Central memory CD4-positive, alpha-beta T cell (primary cell): ENCODE measurements at places on chromosomes 7 and 10.

DNA sequence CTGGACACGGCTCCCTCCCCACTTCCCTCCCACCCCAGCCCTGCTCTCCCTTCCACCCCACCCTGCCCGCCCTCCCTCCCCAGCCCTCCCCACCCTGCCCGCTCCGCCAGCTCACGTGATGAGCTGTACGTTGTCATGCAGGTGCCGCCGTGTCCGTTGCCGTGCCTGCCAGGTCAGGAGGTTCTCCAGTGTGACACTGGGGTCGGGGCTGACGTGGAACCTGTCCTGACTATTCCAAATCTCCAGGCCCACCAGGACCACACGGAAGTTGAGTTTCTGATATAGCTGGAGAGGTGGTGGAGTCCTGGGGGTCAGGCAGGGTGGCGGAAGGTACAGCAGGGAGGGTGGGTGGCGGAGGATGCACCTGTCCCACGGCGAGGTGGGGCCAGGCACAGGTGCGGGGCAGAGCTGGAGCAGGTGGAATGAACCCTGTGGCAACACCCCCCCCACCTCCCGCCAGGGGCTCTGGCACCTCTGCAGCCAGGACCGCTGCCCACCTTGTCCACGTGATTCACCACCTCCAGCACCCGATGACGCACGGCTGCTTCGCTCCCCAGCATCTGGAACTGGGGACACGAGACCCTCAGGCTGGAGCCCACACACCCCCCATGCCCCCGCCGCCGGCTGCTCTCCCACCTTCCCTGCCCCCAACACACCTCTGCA, 4.2 kb downstream of the ADAM8 start:
- DNase-seq = no peak

- no peak for DNase-seq
Observed at GRCh38 chr7:2109936-2110609, 122.7 kb downstream of the MAD1L1 start.

GRCh38 chr10:131660427-131660826, 240.4 kb upstream of the PPP2R2D start:
- no peak for DNase-seq

GRCh38 chr7:274266-274665, 15.7 kb upstream of the FOXL3 start:
- no peak for DNase-seq

DNA sequence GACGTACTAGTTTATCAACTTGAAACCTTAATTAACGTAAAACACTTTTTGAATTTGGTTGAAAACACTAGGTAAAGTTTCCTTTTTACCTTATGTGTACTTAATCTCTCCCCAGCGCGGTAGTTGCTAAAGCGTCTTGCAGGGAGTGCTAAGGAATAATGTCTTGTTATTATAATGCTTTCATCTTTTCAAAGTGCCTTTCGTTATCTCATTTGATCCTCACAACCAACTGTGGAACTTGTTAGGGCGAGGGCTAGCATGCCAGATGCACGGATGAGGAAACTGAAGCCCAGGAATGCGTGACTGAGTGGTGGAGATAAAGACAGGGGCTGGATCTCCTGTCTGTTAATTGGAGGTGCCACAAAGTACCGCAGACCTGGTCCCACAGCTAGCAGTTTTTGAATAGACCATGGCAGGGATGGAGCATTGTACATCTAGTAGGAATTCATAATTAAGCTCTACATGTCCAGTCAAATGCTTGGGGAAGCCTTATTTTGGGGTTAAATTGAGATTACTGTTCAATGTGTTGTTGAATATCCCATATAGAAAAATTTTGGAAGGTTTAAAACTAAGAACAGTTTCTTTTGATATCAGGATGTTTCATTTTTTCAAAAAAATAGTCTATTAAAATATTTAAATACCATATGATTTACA, 234.3 kb downstream of the SH2D4B start:
- no peak for DNase-seq

GRCh38 chr10:97571622-97572021, 957 bp upstream of the ANKRD2 start:
- DNase-seq = no peak

- DNase-seq = no peak
Observed at GRCh38 chr10:83108565-83109333, 1030.6 kb upstream of the GHITM start.

- DNase-seq = peak; percentile 2
Observed at GRCh38 chr7:27031289-27032172, 64.3 kb downstream of the HOXA1 start.

- no peak for DNase-seq
Observed at GRCh38 chr10:91545384-91545783, 87.5 kb downstream of the PPP1R3C start.

DNA sequence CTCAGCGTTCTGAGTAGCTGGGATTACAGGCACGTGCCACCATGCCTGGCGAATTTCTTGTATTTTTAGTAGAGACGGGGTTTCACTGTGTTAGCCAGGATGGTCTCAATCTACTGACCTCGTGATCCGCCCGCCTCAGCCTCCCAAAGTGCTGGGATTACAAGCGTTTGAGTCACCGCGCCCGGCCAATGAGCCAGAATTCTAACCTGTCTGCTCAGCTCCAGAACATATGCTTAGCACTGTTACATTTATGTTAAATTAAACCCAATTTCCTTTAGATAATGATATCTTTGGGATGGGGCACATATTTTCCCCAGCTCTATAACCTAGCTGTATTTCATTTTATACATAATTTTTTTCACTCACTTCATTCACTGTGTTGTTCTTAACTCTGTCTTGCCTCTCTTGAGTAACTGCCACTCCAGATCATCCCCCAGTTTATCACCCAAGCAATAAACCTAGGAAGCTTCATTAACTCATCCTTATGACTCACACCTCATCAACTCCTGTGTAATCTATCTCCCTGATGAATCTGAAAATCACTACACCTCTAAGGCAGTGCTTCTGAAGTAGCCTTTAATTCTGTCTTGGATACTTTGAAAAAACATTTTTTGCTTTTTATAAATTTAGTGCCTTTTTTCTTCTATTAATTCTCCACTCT, 559.7 kb upstream of the ZWINT start:
- no peak for DNase-seq

DNA sequence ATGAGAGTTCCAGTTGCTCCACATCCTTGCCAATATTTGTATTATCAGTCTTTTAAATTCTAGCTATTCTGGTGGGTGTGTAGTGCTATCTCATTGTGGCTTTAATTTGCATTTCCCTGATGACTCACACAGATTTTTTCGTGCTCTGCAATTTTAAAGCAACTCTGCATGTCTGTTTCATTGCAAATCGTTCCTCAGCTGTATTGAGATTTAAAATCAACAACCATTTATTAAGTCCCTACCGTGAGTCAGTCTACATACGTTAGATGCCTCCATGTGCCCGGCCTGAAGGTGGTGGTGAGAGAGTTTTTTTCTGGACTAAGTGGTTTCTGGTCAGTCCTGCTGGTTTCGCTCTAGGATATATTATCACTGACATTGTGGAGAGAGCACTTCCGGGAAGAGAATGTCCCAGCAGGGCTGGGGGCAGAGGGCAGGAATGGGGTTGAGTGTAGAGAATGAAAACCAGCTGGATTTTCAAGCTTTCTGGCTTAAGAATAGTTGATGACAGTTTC, 8.4 kb upstream of the HYCC1 start:
- no peak for DNase-seq

DNA sequence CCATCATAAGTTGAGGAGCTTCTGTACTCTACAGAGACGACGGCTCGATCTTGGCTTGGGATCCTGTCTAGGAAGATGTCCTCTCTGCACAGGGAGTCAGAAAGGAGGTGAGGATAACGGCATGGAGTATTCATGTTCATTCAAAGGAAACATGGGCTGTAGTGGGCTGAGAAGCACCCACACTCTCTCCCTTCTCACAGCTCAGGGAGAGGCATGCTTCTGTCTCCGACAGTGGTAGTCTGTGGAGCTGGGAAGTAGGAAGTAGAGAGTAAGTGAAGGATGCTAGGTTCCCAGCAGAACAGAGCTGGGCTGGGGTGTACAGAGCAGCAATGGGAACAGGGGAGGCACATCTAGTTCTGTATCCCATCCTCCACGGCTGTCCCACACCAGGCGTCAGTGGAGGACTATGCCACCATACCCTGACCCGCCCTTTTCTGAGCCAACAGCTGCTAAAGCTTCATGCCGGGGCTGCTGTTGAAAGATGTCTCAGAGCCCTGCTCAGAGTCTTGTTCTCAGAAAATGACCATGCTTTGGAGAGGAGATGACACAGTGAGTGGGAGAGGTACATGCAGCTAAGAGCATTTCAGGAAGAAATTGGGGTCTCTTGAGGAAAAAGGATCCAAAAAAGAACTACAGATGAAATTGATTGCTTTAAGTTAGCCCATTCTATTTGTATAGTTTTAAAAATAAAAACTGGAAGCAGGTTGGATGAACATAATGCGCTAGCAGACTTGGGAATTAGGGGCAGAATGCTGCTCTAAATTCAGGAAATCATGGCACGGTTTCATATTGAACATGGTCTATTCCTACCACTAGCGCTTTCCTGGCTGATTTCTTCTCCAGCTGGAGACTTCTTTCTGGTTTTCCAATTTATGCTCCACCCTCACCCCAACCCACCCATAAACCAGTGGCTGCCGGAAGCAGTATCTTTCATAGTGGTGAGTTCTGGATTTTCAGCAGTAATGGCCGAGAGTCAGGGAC, 138.6 kb downstream of the CHN2 start:
- no peak for DNase-seq

DNA sequence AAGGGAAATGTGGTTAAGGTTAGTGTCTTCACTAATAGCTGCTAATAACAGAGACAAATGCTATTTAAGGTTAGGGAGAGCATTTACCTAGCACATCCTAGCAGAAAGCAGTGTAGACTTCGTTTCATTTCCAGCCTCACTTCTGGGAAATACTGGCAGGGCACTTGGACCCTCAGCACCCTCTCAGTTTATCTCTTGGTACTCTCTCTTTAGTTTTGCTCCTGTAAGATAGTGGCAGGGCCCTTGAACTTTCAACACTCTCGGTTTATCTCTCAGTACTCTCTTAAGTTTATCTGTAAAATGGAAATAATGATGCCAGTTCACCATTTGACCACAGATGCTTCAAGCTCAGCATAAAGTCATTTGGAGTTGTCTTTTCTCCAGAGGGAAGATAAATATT, 118.4 kb downstream of the MBL2 start:
- no peak for DNase-seq

DNA sequence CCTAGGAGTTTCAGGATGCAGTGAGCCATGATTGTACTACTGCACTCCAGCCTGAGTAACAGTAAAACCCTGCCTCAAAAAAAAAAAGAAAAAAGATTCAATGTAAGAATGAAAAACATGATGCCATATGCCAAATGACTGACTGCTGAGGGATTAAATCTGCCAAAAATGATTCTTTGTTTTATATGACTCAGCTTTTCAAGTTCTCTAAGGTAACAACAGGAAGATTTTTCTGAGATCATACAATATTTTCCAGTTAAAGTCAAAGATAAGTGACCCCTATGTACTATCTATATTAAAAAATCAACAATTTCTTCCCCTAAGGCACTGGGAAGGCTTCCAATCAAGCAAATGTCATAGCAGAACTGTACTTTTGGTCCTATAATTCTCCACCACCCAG, 271.2 kb upstream of the IMMP2L start:
- no peak for DNase-seq

GRCh38 chr7:29622335-29623265, 59.0 kb downstream of the PRR15 start:
- DNase-seq = no peak

DNA sequence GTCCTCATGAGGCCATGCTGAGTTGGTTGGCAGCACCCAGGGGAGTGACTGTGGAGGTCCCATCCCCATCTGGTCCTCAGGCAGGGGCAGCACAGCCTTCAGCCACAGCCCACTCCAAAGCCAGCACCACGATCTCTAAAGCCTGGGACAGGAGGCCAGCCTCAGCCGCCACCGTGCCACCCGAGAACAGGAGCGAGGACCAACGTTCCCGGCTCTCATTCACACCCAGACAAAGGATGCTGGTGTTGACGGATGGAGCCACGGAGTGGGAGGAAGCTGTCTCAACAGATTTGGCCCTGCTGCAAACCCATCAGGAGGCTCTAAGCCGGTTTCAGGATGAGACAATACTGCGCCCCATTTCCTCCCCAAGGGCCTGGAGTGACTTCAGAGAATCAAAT, 42.7 kb upstream of the PPP2R2D start:
- no peak for DNase-seq

DNA sequence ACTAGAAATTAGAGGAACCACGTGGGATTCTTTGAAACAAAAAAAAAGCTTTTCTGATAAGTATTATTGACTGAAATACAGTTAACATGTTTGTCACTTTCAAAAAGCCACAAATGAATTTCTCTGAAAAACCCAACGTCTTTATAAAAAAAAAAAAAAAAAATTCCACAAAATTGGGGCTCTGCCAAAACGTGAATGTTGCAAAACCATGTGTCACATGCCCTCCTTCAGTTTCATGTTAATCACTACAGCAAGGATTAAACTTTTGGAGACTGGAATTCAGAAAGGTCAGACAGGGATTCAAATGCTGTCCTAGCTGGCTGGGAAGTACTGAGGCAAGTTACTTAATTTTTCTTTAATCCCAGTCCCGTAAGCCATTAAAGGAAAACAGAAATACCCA, 278.0 kb upstream of the KLF14 start:
- peak; percentile 68 for DNase-seq

- no peak for DNase-seq
Observed at GRCh38 chr7:67983486-67983885, 986.9 kb downstream of the TYW1 start.

DNA sequence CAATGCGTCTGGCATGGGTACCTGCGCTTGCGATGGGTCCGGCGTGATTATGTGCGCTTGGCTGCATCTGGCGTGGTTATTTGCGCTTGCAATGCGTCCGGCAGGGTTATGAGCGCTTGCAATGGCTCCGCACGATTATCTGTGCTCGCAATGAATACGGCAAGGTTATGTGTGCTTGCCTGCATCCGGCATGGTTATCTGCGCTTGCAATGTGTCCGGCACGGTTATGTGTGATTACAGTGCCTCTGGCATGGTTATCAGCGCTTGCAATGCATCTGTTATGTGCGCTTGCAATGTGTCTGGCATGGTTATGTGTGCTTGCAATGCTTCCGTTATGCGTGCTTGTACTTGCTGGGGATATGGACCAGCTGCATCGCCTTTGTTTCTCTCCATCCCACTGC, 37.7 kb downstream of the RBAK start:
- DNase-seq = no peak

DNA sequence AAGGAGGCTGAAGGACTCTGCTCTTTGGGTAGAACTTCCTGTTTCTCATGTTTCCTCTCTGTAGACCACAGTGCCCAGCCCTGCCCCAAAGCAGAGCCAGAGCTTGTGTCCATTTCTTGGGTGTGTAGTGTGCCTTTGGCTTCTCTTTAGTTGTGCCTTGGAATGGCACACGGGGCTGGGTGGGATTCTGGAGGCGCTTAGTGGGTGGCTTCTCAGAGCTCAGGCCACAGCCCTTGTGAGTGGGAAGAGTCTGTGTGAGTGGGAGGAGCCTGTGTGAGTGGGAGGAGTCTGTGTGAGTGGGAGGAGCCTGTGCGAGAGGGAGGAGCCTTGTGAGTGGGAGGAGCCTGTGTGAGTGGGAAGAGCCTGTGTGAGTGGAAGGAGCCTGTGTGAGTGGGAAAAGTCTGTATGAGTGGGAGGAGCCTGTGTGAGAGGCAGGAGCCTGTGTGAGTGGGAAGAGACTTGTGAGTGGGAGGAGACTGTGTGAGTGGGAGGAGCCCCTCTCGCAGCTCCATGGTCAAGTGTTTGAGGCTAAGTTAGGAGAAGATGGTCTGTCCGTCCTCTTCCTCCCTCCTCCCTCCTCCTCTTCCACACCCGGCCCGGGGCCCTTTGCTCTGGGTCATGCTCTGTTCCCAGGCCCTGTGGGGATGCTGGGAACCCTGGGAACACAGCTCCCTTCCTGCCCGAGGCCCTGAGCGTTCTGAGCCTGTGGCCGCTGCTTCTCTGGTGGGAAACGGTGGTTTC, 153.0 kb downstream of the GRK5 start:
- DNase-seq = no peak

- DNase-seq = no peak
Observed at GRCh38 chr7:21579341-21580072, 36.7 kb downstream of the DNAH11 start.
